ENCODE measurements at places on chromosomes 3 and 15. TPM values are rescaled to one million over a fixed set of nuclear protein-coding genes. Genes with fewer than 3 reads are reported as not detected.

Gene SLC22A13
- 0.77 TPM for total RNA-seq

Gene ADPRH
- total RNA-seq = 1.7 TPM

Gene FOXL2
- not detected for total RNA-seq

Gene PYGO1
- 11.8 TPM for total RNA-seq

Gene TMEM212
- total RNA-seq = not detected

Gene PRKCI
- 51.8 TPM for total RNA-seq

Gene COLQ
- total RNA-seq = 0.27 TPM

Gene NAALADL2
- total RNA-seq = 16.7 TPM

Gene NME9
- not detected for total RNA-seq

Gene GABRG3
- total RNA-seq = 0.43 TPM

Gene FBXL2
- 11.7 TPM for total RNA-seq

Gene AHSG
- total RNA-seq = 559 TPM

Gene ROPN1
- total RNA-seq = not detected
